ENCODE measurements at places on chromosomes 2 and 18.

DNA sequence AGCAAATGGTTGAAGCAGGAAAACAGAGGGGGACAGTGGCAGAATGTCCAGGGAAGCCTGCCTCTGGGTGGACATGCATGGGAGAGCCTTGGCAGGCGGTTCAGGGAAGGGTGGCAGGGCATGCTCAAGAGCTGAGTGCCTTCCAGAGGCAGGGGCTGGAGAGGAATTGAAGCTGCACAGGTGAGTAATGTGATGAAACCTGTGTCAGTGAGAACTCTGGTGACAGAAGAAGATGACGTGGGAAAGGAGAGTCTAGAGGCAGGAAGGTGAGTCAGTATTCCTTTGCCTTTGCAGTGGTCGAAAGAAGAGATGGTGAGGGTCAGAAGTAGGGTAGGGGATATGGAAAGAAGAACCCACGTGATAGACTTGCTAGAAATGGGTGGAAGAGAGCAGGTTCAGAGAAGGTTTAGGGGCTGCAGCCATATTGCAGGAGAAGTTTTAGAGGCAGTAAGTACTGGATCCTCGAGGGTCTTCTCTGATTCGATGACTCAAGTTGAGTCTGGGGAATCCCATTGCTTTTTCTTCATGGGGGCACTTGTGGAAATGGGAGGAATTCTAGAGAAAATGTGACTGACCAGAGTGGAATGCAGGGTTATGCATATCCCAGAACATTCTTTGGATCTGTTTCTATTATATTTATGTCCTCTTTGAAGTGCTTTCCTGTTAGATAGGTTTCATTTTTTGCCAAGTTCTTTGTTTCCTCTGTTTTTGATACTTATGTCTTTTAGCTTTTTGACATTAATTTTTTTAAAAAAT is 37.4 kb downstream of the TMEM87B start:
- DNase-seq: no peak

GRCh38 chr2:885230-886071 is 65.2 kb upstream of the SNTG2 start:
- DNase-seq: no peak

GRCh38 chr18:59200787-59201186 is 19.2 kb upstream of the GRP start:
- no peak for DNase-seq

GRCh38 chr2:121336528-121337294 is 51.7 kb upstream of the TFCP2L1 start:
- no peak for DNase-seq

- peak; percentile 4 for DNase-seq
Measured at GRCh38 chr2:172865422-172865821, 129.8 kb downstream of the RAPGEF4 start.

- peak; percentile 8 for DNase-seq
Measured at GRCh38 chr18:6543330-6543908, 128.7 kb upstream of the L3MBTL4 start.

DNA sequence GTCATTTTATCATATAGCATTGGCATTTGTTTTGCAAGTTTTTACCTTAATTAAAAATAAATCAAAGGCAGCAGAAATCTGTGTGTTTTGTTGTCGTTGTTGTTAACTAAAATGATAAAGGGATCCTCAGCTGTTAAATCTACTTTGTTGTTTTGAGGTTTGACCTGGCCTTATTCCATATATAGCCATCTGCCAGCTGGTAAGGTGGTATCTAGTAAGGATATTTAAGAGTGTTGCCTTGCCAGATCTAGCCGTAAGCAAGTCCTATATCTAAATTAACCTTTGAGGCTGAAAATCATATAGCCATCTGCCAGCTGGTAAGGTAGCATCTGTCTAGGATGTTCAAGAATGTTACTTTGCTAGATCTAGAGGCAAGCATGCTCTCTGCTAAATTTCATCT is 56.6 kb downstream of the BMPR2 start:
- no peak for DNase-seq

GRCh38 chr2:206083602-206084438 is 2.2 kb downstream of the INO80D start:
- DNase-seq: peak; percentile 38

GRCh38 chr2:233443511-233444183 is 89.4 kb downstream of the DGKD start:
- peak; percentile 86 for DNase-seq

DNA sequence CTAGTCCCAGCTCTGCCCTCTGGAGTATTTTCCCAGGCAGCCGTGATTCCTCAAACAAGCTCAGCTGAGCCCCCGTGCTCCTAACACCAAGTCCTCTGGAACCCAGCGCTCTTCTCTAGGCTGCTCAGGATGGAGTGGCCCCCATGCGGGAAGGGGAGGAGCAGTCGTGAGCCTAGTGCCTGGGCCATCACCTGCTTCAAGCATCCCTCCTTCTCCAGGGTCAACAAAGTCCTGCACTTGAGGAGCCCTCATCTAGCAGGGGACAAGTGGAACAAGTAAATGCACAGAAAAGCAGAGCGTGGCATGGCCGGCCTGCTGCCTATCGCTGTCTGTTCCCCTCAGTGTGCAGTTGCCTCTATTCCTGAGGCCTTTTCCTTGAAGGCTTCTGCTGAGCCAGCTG is 168.6 kb downstream of the INHBB start:
- no peak for DNase-seq

DNA sequence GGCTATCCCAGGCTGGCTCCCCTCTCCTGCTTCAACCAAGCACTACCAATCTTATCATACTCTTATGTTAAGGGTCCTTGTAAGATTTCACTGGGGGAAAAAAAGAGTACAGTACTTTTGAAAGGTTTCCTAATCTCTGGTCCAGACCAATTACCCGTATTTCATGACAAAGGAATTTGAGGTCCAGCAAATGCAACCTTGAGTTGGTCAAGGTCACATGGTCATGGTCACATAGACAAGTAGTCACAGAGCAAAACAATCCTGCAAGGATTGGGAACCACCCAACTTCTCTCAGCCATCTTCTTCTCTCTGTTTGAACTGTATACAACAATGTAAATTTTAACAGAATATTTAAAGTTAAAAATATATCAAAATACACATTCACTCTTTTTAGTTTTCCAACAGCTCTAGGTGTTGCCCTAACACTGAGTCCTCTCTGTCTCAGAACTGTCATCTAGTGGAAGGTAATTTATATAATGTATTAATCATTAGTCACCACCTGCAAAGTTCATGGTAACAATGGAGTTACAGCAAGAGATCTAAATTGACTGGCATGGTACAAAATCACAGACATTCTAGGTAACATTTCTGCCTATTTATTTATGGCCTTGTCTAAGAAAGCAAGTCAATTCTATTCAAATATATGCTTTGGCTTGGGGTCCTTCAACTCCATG is 21.5 kb downstream of the DTNB start:
- no peak for DNase-seq

DNA sequence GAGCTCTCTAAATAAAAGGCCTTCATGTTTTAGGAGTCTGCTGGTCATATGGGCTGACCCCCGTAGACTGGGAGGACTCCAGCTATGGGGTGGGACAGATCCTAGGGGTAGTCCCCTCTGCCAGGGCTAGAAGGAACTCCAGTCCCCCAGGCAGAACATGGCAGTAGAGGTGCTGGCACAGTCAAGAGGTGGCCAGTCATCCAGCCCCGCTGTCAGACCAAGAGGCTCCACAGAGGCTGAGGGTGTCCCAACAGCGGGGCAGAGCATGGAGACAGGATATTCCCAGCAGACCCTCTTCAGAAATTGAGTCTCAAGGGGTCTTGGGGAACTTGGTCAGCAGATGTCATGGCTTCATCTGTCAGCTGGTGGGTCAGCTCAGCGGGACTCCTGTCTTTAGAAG is 76.6 kb downstream of the LONRF2 start:
- DNase-seq: no peak

DNA sequence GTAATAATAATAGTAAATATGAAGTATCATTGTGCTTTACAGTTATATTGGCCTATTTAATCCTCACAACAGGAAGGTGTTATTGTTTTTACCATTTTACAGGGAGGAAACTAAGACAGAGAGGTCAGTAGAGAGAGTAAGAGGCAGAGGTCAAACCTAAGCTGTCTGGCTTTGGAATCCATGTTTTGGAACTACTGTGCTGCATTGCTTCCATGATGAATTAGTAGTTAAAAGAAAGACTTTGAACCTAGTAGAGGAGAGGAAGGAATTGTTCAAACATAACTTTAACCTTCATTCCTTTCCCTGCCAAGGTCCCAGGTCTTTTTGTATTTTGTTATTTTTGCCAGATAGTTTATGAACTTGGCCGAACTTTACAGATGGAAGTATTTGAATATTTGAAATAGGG is 80.9 kb downstream of the PHLPP1 start:
- no peak for DNase-seq

GRCh38 chr2:202140522-202141252 is 67.6 kb downstream of the KIAA2012 start:
- no peak for DNase-seq

DNA sequence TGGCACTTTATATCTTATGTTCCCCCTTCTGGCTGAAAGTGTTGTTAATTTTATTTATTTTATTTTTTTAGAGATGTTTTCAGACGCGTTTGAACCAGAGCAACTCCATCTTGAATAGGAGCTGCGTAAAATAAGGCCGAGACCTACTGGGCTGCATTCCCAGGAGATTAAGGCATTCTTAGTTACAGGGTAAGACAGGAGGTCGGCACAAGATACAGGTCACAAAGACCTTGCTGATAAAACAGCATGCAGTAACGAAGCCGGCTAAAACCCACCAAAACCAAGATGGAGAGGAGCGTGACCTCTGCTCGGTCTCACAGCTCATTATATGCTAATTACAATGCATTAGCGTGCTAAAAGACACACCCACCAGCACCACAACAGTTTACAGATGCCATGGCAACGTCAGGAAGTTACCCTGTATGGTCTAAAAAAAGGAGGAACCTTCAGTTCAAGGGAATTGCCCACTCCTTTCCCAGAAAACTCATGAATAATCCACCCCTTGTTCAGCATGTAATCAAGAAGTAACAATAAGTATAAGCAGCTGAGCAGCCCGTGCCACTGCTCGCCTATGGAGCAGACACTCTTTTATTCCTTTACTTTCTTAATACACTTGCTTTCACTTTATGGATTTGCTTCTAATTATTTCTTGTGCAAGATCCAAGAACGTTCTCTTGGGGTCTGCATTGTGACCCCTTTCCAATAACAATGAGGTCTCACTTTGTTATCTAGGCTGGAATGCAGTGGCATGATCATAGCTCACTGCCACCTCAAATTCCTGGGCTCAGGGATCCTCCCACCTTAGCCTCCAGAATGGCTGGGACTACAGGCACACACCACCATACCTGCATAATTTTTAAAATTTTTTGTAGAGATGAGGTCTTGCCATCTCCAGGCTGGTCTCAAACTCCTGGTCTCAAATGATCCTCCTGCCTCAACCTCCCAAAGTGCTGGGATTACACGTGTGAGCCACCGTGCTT is 55.9 kb downstream of the CACNB4 start:
- DNase-seq: peak; percentile 91

DNA sequence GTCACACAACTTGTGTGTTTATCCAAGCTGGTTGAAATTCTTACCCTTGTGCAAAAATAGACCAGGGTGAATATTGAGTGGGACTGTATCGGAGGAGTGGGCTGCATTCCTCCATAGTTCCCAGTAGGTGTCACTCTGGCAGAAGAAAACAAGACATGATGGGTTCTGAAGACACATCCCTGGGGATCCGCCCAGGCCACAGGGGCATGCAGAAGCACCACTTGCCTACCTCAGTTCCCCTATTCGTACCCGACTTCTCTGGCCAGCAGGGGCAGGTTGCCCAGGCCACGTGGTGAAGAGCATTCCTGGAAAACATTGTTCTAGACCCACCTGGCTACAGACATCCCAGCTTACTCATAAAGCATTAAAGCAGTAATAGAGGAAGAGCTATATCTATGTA is 168.2 kb downstream of the FAM210A start:
- DNase-seq: peak; percentile 65

DNA sequence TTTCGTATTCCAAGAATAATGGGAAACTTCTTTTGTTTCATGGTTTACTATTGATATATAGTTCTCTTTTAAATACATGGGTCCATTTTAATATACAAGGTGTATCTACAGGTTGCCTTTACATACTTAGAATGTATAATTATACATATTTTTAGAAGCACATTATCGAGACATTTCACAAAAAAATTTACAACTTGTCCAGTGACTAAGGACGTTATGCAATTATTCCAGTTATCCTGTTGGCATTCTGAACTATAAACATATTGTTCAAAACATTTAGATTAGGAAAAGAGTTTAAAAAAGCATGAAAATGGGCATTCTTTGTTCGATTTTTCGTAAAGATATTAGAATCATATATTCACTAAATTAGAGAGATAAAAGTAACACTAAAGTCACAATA is 344.6 kb upstream of the TMEFF2 start:
- DNase-seq: no peak

DNA sequence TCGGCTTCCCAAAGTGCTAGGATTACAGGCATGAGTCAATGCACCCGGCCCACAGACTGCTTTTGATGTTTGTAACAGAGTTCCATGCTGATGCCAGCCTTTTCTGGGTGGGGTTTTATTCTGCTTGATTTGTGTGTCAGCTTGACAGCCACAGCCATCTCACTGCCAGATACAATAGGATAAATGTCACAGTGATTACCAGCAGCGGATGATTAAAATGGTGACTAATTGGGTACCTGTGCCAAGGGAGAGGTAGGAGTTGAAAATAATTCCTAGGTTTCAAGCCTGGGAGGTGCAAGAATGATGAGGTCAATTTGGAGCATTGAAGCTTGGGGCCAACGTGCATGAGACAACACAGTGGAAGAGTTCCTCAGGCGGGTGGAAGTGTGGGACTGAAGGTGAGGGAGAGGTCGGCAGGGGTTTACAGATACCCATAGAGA is 39.4 kb downstream of the SH2D6 start:
- no peak for DNase-seq

- DNase-seq: peak; percentile 68
Measured at GRCh38 chr2:64634345-64635267, 19.1 kb downstream of the SERTAD2 start.

GRCh38 chr18:4068552-4069158 is 386.5 kb downstream of the DLGAP1 start:
- peak; percentile 76 for DNase-seq

GRCh38 chr2:178367344-178367743 is 83.6 kb downstream of the PRKRA start:
- DNase-seq: no peak

- DNase-seq: no peak
Measured at GRCh38 chr18:76388261-76388660, 106.8 kb downstream of the ZNF516 start.
